ENCODE measurements at places on chromosomes 16 and 17.

GRCh38 chr16:46748775-46749705, 896 bp upstream of the MYLK3 start:
- DNase-seq, result no peak

DNA sequence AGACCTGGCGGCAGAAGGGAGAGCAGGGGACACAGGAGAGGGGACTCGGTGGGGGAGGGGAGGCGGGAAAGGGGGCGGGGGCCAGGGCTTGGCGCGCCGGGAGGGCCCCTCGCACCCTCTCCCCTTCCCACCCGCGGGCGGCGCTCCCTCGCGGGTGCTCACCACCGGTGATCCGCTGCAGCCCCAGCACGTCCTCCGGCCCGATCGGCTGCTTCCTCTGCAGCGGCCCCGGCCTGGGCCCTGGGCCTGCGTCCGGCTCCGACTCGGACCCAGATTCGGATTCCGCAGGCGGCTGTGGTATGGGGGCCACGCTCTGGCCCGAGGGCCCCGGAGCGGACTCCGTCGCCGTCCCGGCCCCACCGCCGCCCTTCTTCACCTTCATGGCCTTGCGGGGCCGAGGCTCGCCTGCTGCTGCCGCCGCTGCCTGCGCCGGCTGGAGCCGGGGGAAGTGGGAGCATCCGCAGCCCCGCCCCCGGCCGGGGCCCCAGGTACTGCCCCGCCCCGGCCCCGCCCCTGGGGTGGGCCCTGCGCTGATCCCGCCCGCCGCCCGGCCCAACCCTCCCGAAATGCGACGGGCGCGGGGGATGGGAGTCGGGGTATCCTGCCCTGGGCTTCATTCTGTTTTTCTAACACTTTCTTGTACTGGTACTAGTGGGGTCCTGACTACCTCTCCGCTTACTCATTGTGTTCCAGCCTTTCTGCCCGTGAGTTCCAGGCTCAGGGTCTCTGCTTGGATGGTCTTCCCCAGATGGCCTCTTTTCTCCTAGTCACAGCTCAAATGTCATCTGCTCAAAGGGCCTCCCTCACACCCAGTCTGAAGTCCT, at the start of gene UNC119:
Gene UNC119 (minus strand): TSS at position 449 of the 824 bp plus-strand sequence. CDS start 67 bp downstream, at position 382.
- DNase-seq, result peak; percentile 83

DNA sequence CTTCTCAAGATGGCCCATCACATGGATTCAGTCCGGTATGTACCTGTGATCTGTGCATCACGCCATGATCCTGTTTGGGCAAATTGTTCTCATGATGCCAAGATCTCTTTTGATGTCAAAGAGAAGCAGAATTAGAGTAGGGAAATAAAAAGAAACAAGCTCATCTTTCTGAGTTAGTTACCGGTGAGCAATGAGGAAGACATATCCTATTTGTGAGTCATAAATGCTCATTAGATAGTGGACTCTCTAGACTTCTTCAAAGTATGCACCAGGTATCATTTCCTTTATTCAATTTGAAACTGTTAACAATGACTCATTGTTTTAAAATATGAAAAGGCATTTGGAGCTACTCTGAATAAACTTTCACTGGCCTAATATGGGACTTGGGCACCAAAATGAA, 8.0 kb upstream of the KRTAP4-12 start:
- DNase-seq, result no peak

- DNase-seq, result no peak
These were observed 83.8 kb downstream of the KATNIP start for GRCh38 chr16:27633721-27634120.

DNA sequence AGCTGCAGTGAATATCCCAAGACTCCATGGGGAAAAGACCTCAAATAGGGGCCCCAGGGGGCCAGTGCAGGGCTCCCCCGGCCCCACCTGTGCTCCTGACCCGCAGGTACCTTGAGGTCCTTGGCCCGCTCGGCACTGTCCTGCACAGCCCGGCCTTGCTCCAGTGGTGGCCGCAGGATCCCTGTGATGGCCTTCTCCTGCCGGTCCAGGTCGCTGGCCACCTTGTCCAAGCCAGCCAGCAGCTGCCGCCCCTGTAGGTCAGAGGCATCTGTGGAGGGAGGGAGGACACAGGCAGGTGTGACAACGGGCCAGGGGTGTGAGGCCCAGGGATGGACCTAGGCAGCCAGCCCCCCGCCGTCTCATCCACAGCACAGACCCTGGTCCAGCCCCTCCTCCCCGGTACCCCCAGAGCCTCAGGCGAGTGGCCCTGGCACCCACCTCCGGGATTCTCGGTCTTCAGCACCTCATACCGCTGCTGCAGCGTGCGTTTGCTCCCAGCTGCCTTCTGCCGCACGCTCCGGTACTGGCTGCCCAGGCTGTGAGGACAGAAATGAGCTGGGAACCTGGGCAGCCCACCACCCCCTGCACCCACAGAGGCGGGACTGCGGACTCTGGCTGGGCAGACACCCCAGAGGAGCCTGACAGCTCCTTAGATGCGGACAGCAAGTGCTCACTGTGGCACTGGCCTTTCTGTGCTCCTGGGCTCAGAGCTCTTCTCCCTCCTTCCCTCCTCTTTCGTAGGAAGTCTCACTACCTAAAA, 43.7 kb downstream of the PPL start:
- no peak for DNase-seq

- no peak for DNase-seq
These were observed 97.2 kb downstream of the RAP1GAP2 start for GRCh38 chr17:2893422-2893914.

GRCh38 chr17:78879635-78880186, 23.3 kb downstream of the CEP295NL start:
- no peak for DNase-seq

DNA sequence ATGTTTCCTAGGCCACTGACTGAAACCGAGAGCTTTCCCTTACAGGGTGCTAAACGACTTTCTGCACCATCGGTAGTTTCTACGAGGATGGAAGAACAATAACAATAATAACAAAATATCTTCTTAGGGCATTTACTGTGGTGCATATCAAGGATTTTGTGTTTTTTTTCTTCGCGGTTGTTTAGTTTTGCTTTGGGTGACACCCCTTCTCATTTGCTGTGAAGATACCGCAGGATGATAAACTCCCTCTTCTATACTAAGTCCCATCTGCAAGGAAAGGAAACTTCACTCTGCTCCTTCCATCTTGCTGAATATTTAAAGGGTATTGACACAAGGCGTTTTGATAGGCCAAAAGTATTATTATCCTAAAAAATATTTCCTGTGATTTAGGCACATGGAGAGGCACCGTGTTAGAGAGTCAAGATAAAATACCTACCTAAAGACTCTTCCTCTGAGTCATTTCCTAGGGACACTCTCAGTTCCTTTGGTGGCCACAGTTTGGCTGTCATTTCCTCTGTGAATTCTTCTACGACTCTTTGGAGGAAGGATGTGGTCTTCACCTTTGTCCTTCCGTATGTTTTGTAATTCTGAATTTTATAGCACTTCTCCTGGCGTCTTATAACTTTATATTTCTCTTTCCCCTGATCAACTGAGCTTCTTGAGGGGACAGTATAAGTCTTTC, 318.8 kb downstream of the CDH13 start:
- DNase-seq, result no peak

- no peak for DNase-seq
These were observed 14.9 kb downstream of the DUS2 start for GRCh38 chr16:68037841-68038597.

DNA sequence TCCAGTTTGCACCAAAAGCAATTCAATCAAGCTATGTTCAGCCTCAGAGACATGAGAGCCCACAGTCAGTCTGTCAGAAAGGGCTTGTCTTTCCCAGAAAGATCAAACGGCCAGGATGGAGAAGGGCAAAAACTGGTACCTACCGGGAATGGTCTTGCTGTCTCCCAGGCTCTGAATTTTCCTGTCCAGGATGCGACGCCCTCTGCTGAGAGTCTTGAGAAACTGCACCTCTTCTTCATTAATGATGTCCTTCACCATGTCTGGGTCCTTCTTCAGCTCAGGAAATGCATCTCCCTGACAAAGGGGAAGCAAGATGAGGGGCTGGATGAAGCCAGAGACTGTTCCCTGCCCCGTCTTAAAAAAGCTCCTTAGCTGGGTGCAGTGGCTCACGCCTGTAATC, 15.8 kb upstream of the EXOSC6 start:
- DNase-seq, result peak; percentile 61

DNA sequence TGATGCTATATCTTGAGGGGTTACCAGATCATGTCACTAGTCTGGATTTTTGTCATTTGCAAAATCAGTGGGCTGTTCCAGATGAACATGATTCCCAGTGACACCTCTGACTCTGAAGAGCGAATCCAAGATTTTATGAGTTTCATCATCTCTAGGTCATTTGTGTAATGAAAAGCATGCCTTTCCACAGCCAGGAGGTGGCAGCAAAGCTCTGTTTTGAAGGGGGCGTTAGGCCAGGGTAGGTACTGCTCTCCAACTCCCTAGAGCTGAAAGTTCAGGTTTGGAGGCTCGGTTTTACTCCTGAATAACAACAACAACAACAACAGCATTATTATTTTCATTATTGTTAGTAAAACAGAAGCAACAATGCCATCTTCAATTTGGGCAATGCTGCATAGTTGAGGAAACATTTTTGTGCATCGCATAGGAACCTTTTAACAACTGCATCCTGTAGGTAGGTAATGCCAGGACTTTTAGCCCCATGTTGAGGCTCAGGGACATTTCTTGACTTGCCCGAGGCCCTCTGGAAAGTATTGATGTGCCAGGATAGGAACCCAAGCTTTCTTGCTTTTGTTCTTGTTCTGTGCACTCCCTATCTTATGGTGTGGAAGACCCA, 77.0 kb downstream of the MYH13 start:
- DNase-seq, result peak; percentile 80

GRCh38 chr16:1225051-1225451, at the start of gene TPSG1:
TSS of gene TPSG1 (minus strand) at chr16:1225268. CDS start at chr16:1225252, 16 bp downstream.
- DNase-seq, result no peak

- no peak for DNase-seq
These were observed 7.5 kb downstream of the UBE2Z start for GRCh38 chr17:48915459-48916282.

- peak; percentile 91 for DNase-seq
These were observed at the start of gene SEZ6 for GRCh38 chr17:29005936-29006511. TSS of gene SEZ6 (minus strand) at chr17:29006033. CDS start at chr17:29005869, 164 bp downstream.

DNA sequence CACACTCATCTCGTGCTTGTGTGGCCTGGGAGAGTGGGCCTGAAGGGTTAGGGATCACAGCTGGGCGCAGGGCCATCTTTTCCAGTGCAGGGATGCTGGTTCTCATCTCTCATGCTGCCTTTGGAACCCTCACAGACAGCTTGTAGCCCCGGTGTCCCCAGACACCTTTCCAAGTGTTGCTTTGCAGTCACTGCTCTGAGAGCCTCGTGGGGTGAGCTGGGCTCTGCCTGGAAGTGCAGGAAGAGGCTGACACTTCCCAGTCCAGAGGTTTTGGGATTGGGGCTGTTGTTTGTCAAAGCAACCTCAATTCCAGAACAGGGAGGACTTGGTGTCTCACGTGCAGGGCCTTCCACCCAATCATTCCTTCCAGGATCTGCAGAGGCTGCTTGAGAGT, 28.2 kb downstream of the TBX4 start:
- DNase-seq, result no peak

- DNase-seq, result no peak
These were observed 88.8 kb upstream of the GSE1 start for GRCh38 chr16:85524365-85524629.

DNA sequence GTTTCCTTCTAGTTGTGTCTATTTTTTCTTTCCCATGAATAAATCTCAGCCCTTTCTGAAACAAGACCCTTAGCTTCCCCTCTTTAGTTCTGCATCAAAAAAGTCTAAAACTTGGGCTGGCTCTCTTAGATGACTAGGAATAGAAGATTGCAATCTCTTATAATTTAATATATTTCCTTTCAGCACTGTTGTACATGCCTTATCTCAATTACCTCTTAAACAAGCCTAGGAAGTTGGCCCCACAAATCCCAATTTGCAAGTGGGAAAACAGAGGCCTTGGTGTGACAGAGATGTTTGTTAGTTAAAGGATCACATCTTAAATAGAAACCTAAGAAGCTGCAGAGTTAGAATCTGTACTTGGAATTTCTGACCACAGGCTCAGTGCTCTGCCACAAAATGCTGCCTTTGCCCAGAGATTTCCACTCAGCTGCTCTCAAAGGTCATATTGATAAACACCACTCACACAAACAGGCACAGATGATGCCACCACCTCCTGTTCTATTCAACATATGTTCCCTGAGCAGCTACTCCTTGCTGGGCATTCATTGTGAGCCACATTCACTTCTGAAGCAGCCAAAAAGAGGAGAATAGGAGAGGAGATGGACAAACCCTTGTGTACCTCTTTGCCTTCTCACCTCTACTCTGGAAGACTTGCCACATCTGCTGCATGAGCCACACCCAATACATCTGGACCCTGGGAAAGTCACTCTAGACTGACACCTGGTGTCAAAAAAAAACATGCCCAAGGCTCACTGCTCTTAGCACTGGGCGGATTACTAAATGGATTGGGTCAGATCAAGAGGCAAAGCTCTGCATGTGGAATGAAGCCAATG, 5.5 kb downstream of the CCDC182 start:
- DNase-seq, result no peak

DNA sequence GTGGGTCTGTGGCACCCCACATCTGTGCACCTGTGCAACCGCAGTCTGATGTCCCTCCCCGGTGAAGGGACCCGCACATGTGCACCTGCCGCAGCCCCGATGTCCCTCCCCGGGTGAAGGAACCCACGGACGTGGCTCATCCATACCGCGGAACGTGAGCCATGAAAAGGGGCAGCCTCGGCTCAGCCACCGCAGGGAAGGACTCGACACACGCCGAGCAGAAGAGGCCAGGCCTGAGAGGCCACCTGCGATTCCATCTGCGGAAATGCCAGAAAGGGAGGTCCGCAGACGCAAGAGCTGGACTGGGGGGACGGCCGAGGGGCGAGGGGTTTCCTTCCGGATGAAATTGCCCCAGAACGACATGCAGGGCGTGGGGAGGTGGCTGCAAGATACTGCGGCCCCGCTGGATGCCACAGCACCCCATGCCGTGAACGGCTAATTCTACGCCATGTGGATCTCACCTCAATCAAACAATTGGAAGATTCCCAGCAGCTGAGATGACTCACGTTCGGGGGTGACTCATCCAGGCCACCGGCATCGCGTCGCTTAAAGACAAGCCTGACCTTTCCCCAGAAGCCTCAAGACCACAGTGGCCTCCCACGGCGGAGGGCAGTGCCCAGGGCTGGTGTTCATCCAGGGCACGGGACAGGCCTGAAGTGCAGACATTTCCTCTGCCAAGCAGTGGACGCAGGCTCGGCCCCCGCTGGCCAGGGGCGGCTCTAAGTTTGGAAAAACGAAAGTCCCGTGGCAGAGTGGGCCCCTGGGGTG, 21.0 kb downstream of the SOX8 start:
- DNase-seq, result no peak
